ENCODE measurements at places on chromosomes 11 and 22.
A peak's percentile ranks its signal among the peaks of the same experiment; 100 is the strongest.

DNA sequence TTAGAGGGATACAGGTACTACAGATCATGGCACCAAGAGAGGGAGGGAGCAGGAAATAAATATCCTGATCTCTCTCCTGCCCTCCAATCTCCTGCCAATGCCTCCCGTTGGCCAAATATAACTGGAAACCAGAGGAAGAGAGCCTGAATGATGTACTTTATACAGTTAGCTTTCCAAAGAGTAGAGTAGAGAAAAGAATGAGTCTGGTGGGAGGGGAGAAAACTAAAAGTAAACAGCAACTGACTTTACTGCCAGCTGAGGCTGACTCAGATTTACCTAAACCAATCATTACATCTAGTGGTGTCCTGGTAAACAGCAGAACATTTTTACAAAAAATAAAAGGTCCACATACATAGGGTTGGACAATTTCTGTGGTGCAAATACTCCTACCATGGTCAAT is 5.1 kb downstream of the MPZL3 start:
- DNase-seq = no peak

DNA sequence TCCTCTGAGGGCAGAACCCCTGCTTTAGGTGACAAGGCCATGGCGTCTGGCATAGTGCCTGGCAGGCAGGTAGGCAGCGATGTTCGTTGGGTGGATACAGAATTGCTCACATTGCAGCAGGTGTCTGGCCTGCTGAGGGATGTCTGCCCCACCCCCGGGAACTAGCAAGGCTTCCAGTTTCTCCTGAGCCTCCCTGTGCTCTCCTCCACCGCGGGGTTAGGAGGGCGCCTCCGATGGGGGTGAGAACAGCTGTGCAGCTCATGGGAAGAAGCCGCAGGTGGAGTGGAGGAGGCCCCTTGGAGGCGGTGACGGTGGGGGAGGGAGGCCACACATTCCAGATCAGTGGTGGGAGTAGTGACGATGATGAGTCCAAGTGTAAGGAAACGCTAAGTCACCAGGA is 48.3 kb upstream of the JAM3 start:
- DNase-seq = no peak

GRCh38 chr22:50525104-50525857 is at the start of gene SCO2:
Gene SCO2 (minus strand): TSS chr22:50525598. CDS start chr22:50524411, 1,187 bp downstream.
- peak; percentile 96 for DNase-seq

- DNase-seq = no peak
Measured at GRCh38 chr11:134574425-134574824, 162.4 kb upstream of the B3GAT1 start.

DNA sequence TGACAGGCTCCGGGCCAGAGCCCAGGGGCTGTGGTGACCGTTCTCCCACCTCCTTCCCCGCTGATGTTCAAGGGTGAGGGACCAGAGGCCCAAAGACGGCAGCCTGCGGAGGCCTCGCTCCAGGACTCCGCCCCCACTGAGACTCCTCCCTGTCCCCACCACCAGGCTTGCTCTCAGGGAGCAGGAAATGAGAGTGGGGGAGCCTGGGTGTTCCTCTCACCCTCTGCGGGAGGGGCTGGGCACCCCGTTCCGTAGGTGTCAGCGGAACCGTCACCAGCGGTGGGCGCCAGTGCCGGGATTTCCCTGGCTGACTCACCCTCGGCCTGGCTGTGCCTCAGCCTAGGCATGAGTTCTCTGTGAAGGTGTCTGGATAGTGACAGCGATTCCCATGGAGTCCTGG is 15.7 kb downstream of the DAGLA start:
- DNase-seq = peak; percentile 88

DNA sequence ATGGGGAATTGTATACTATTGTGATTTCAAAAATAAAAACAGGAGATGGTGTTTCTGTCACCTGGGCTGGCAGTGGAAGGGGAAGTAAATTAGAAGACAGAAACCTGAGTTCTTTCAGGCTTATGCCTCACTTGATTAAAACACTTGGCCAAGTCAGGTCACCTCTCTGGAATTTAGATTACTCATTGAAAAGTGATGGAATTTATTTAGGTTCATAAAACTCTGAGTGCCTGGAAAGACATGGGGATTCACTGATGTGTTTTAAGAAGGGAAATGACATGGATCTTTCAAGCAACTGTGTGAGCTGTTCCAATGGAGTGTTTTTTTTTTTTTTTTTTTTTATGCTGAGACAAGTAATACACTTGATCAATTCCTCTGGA is 400.1 kb downstream of the TMEM135 start:
- no peak for DNase-seq

- no peak for DNase-seq
Measured at GRCh38 chr11:977830-978720, 52.4 kb downstream of the AP2A2 start.

- DNase-seq = no peak
Measured at GRCh38 chr11:2777386-2777785, 77.6 kb upstream of the KCNQ1OT1 start.
